ENCODE measurements at places on chromosomes 2 and 18.
A peak's percentile ranks its signal among the peaks of the same experiment; 100 is the strongest.

GRCh38 chr2:74147727-74148456, at the start of gene BOLA3:
Gene BOLA3 (minus strand): TSS chr2:74147912. CDS start chr2:74147874, 38 bp downstream.
- DNase-seq: peak; percentile 66

GRCh38 chr2:31208240-31208639, 9.1 kb downstream of the CAPN14 start:
- DNase-seq: no peak

DNA sequence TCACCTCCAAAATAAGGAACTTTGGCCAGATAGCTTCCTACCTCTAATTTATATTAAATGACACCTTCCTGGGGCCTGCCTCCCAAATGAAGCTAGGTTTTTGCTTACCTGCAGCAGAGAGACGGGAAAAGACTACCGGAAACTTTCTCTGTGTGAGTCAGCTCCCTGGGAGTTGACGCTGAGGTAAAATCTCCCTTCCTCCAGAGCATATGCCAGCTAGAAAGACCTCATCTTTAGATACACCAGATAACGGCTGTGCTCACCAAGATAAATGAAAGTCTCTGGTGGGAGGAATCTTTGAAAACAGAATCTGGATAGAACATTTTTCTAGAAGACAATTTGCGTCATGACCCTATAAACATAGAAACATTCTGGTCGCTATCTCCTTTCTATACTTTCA, 99.7 kb upstream of the RFX8 start:
- DNase-seq: no peak

DNA sequence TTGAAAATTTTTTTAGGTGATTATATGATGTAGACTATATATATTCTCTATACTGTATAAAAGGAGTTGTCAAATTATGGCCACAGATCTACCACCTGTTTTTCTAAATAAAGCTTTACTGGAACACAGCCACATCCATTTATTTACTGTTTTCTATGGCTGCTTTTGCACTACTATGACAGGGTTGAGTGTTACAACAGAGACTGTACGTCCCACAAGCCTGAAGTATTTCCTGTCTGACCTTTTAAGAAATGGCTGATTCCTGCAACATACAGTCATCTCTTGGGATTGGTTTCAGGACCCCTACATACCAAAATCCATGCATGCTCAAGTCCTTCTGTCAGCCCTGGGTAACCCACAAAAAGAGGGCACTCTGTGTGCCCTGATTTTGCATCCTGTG, 508.3 kb downstream of the TSN start:
- DNase-seq: no peak

GRCh38 chr18:57775937-57776336, 27.2 kb downstream of the ATP8B1 start:
- no peak for DNase-seq

- no peak for DNase-seq
Measured at GRCh38 chr2:237321746-237322145, 92.2 kb downstream of the COL6A3 start.

Measured in stimulated activated CD8-positive, alpha-beta memory T cell treated with anti-CD3 and anti-CD28 coated beads, Interleukin-2, amount 100 ng/mL, for 1 hour (primary cell).